ENCODE measurements at places on chromosomes 4 and X.

GRCh38 chrX:41386222-41386990 is 52.4 kb downstream of the DDX3X start:
- no peak for DNase-seq

DNA sequence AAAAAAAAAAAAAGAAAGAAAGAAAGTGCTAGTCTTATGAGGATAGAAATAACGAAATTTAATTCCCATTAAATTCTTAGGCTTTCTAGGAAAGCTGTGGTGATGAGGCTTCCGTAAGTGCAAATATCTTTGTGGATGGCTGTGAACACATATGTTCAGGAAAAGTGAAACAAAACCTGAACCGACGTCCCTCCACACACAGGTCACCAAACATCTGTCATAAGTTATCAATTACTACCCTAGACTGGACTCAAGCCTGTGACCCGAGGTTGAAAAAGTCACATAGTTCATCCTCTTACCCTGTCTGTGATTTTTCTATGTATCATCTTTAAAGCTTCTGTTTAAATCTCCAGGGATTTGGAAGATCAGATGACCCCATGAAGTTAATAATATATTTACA is 24.8 kb downstream of the HHIP start:
- DNase-seq: no peak

GRCh38 chr4:125719987-125720386 is 405.2 kb downstream of the FAT4 start:
- no peak for DNase-seq

GRCh38 chr4:79399076-79399475 is 9.0 kb downstream of the GK2 start:
- no peak for DNase-seq

GRCh38 chr4:156749426-156750403 is 221.9 kb downstream of the PDGFC start:
- DNase-seq: no peak

DNA sequence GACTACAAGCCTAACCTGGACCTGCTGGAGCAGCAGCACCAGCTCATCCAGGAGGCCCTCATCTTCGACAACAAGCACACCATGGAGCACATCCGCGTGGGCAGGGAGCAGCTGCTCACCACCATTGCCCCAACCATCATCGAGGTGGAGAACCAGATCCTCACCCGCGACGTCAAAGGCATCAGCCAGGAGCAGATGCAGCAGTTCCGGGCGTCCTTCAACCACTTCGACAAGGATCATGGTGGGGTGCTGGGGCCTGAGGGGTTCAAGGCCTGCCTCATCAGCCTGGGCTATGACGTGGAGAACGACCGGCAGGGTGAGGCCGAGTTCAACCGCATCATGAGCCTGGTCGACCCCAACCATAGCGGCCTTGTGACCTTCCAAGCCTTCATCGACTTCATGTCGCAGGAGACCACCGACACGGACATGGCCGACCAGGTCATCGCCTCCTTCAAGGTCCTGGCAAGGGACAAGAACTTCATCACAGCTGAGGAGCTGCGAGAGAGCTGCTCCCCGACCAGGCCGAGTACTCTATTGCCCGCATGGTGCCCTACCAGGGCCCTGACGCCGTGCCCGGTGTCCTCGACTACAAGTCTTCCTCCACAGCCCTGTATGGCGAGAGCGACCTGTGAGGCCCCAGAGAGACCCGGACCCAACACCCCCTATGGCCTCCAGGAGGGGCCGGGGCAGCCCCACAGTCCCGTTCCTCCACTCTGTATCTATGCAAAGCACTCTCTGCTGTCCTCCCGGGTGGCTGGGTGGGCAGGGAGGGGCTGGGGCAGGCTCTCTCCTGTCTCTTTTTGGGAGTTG is 486.2 kb downstream of the TRAM1L1 start:
- DNase-seq: no peak

GRCh38 chr4:152983774-152984411 is 47.8 kb downstream of the FHDC1 start:
- no peak for DNase-seq

DNA sequence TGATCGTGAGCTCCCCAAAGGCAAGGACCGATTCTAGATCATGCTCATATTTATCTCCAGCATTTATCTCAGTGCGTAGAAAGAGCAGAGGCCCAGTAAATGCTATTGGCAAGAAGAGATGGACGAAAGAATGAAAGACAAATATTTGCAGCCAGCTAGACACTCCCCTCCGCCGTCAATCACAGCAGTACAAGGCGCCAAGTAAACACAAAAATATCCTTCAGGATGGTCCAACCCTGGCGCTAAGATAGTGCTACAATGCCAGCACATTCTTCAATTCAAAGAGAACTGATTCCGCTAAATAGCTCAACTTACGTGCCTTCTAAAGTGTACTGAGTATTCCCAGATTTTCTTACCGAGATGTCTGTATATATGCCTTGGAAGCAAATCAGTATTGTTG is 114.5 kb downstream of the DDX53 start:
- DNase-seq: no peak

- DNase-seq: no peak
Measured at GRCh38 chr4:146585761-146586333, 52.8 kb upstream of the POU4F2 start.

- no peak for DNase-seq
Measured at GRCh38 chr4:20474119-20474518, 222.4 kb downstream of the SLIT2 start.

DNA sequence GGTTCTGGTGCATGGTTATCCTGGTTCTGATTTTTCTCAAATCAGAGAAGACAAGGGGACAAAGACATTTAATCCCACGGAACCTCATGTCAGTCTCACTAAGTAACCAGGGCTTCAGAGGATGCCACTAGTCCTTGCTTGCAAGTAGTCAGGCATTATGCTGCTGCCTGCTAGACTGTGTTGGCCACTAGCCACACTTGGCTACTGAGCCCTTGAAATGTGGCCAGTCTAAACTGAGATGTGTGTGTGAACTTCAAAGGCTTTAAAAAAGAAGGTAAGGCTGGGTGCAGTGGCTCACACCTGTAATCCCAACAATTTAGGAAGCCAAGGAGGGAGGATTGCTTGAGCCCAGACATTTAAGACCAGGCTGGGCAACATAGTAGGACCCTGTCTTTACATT is 48.6 kb upstream of the IGFBP7 start:
- DNase-seq: no peak

DNA sequence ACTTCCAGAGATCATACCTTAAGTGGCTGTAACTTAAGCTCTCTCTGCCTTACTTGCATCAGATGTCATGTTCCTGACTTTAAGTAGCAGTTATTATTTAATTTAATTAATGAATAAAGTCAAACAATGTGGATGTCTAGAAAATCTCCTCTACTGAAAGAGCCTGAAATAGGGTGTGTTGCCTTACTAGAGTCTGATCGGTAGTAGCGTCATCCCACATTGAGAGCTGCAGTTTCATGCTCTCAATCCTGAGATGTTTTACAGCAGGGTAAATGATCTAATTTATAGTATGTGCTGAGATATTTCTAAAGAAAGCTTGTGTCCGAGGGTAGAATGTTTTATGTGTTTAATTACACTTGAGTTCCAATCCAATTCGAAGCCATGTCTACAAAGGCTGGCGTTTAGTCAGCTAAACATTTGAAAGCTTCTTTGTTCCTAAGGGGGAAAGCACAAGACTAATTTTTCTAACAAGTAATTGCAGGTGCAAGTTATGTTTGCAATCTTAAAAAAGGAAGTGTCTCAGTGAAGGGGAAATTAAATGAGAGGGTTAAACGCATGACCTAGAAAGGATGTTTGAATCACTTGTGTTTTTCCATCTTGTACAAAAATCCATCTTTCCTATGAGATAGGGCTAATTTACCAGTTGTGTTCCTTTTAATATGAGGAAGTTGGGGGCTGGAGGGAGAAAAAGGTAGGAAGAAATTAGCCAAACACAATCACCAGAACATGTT is 391.0 kb upstream of the MAGEB2 start:
- no peak for DNase-seq

GRCh38 chr4:15776871-15777648 is 1.1 kb upstream of the CD38 start:
- DNase-seq: no peak

- peak; percentile 15 for DNase-seq
Measured at GRCh38 chr4:54554339-54554990, 103.3 kb upstream of the KIT start.

- DNase-seq: peak; percentile 58
Measured at GRCh38 chrX:40646489-40647306, 663 bp downstream of the CXorf38 start.

GRCh38 chrX:69314436-69315348 is 149.4 kb upstream of the PJA1 start:
- peak; percentile 50 for DNase-seq

GRCh38 chr4:76022677-76023076 is 620 bp downstream of the CXCL10 start:
- DNase-seq: no peak

GRCh38 chr4:113616443-113616842 is 145.1 kb downstream of the CAMK2D start:
- no peak for DNase-seq

DNA sequence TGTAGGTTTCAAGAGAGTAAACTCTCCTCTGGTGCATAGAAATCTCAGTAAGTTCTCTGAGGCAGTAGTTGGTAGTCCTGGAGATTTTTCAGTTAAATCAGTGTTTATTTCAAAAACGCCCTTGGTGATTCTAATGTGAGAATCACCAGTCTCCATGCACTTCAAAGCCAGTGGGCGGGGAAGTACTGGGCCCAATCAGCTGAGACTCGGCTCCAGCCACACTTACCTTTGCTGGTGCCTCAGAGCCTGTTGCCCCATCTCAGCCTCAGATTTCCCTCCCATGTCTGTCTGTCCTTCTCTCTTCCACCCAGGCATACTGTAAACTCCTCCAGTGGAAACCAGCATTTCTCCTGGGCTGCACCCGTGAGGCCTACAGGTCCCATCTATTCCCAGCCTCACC is 7.4 kb upstream of the MGST2 start:
- DNase-seq: no peak

- no peak for DNase-seq
Measured at GRCh38 chrX:153527208-153527607, 9.8 kb downstream of the ATP2B3 start.

All from ecto neural progenitor cell (in vitro differentiated cells).